Heart left ventricle (tissue), 16 donors: ENCODE measurements at places on chromosomes 2 and 18.

DNA sequence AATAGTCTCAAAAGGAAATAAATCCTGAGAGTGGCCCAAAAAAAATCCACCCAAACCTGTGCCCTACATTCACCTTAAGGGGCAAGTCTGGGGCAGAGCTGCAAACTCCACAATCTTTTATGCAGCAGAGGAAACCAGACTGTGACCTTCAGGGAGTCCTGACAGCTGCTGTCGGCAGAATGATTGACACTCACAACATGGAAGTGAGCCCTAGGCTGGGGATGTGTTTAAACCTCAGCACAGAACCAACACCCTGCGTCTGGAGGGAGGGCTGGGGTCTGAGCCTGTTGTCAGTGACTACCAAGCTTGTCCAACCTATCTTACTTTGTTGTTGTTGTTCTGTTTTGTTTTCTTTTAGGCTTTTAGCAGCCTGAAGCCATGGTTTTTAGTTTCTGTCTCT, 39.6 kb downstream of the CRACDL start:
- no peak for DNase-seq

DNA sequence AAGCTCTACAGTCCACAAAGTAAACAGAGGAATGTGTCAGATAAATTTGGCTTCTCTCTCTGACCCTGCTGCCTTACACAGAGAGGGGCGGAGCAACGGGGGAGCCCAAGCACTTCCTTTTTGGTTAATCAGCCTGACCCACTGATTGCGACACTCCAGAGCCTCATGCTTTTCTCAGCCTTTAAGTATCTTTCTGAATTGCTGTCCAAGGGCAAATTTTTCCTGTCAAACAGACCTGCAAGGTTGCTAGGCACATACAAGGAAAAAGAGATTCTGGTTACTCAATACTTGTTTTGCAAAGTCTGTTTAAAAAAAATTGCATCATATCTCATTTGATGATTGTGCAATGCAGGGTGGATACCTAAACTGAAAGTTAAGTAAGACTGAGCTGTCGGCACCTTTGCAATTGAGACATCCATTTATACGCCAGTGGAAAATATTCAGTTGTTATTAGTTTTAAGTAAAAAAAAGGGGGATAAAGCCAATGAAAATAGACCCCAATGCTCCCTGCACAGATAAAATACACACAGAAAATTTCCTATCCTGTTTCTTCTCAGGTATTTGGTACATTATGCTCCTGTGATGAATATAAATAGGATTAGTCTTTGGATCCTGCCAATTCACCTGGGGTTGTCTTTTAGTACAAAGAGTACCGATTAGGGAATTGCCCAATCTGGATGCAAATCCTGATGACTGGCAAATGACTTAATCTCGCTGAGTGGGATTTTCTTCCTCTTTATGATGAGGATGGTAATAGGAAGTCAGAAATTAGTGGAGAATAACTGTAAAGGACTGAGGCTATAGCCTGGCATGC, 260.2 kb upstream of the TRIB2 start:
- peak; percentile 85 for DNase-seq

GRCh38 chr2:216620786-216621185, 12.4 kb upstream of the IGFBP2 start:
- peak; percentile 32 for DNase-seq

DNA sequence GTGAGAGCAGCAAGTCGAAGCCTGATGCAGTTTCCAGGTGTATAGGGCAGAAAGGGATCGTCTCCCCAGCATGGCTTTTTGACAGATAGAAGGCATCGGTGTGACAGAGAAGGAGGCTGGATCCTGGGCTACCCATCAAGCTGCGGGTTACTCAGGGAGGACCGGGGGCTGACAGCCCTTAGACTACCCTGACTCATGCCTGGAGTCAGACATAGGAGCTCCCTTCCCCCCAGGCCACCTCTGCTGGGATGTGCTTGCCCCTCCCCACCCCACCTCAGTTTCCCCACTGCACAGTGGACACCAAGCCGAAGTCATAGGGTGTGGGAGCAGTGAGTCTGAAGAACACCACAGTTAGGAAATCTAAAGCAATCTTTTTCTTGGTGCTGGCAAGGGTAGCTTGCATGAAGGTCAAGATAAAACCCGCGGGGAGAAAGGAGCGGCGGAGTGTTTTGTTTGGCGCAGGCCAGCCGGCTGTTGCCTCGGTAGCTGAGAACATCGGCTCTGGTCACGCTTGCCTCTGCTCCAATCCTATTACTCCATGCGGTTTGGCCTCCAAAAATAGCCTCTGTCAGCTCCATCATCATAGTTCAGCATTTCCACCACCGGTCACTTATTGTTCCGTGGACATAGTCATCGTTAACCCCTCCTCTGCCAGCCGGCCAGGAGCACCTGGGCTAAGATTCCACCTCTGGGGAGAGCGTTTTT, 169.2 kb upstream of the GLI2 start:
- DNase-seq = peak; percentile 84

- no peak for DNase-seq
Observed at GRCh38 chr18:35504996-35505395, 7.2 kb upstream of the INO80C start.

GRCh38 chr2:196638765-196639164, 750 bp upstream of the CCDC150 start:
- no peak for DNase-seq

DNA sequence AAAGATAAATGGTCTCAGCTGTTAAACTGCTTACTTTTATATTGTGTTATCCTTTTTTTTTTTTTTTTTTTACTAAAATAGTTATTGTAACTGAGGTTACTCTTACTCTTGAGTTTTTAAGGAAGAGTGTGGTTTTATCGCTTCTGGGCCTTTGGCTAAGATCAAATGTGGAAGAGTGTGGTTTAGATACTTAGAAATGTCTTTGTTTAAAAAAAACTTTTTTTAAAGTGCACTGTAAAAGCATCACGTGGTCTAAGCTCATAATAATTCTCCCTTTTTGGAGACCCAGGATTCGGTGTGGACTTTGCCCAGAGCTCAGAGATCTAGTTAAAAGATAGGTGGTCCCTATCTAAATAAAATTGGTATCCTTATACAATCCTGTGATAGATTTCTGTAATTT, 11.9 kb upstream of the OXER1 start:
- DNase-seq = no peak

DNA sequence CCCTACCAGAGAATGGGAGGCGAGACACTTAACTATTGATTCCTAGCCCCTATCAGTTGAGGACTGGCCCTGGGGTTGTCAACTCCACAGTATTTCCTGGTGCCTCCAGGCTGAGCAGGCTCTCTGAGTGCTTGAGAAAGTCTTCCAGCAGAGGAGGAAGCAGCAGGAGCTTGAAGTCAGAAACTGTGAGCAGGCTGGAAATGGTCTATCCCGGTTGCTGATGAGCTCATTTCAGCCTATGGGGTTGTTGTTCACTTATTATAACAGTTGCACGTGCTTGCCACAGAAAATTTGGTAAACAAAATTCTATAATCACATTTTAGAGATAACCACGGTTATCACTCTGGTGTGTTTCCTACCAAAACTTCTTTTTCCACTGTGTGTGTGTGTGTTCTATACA, 254.7 kb upstream of the THUMPD2 start:
- DNase-seq = no peak
